ENCODE measurements at places on chromosomes 3 and 15. TPM values are rescaled to one million over a fixed set of nuclear protein-coding genes. Genes with fewer than 3 reads are reported as not detected.

- H3K4me1 ChIP-seq: peaks cover 9% of the 10 kb centered on the region
- H3K4me3 ChIP-seq: no peak overlapping the region
- H3K36me3 ChIP-seq: no peaks in the 10 kb centered on the region
- no peak overlapping the region for H3K27ac ChIP-seq
Measured at GRCh38 chr3:30477149-30477921, 129.1 kb upstream of the TGFBR2 start.

DNA sequence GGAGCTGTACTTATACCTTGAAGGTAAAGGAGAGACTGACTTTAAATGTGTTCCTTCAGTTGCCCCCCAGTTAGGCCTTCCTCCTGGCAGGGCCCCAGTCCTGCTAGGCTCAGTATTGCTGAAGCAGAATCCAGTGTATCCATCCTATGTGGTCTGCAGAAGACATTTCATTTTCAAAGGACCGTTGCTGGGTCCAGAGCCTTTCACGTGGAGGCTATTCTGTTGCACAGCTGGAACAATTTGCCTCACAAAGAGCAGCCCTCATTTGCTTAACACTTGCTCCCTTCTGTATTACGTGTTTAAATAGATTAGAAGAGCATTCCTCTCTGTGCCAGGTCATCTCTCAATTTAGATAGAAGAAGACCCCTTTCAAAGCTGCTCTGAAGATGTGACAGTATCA lies 78.9 kb upstream of the CFAP20DC start:
- DNase-seq: no peak
- no peaks in the 10 kb centered on the region for H3K36me3 ChIP-seq
- H3K27me3 ChIP-seq: no peaks in the 10 kb centered on the region
- H3K27ac ChIP-seq: peak overlapping the region; percentile 14
- H3K4me3 ChIP-seq: no peak overlapping the region
- H3K4me1 ChIP-seq: no peaks in the 10 kb centered on the region

Gene C3orf70
- total RNA-seq: 5.8 TPM

Gene CCDC14
- 121 TPM for total RNA-seq

DNA sequence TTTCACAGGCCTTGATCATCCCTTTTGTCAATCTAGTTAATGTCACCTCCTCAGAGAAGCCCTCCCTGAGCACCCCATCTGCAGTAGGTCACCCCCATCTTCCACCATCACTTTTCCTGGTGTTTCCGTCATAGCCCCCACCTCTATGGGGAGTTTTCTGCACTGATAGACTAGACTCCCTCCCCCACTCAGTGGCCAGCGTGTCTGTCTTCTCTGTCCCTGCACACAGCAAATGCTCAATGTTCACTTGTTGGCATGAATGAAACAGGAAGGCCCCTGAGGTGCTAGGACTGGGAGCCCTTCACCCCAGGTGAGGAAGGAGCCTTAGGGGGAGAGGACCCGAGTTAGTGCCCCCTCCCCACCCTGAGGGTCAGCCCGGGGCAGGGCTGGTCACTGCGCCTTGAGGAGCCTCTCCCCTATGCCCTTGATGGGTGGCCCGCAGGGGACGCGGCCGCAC lies 15.8 kb upstream of the FANCD2 start:
- H3K36me3 ChIP-seq: no peaks in the 10 kb centered on the region
- peak overlapping the region; percentile 65 for H3K4me3 ChIP-seq
- peak overlapping the region; percentile 20 for H3K27ac ChIP-seq

DNA sequence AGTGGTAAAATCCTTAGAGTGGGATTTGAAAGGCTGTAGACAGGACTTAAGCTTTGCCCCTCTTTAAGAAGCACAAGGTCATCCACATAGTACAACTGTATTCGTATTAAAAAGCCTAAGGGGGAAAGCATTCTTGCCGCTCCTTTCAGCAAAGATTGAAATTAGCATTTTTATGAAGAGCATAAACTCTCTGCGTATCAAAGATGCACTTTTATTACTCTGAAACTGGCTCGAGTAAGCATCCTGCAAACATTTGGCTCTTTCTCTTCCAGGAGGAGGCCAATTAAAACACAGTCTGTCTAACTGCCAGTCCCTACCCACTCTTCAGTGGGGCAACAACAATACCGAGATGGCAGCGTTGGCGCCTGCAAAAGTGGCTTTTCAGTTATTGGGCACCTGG lies 192.5 kb upstream of the TPRG1 start:
- no peak for DNase-seq
- H3K4me3 ChIP-seq: no peak overlapping the region
- H3K27ac ChIP-seq: no peak overlapping the region
- no peaks in the 10 kb centered on the region for H3K36me3 ChIP-seq

Gene ERICH6
- total RNA-seq: not detected

DNA sequence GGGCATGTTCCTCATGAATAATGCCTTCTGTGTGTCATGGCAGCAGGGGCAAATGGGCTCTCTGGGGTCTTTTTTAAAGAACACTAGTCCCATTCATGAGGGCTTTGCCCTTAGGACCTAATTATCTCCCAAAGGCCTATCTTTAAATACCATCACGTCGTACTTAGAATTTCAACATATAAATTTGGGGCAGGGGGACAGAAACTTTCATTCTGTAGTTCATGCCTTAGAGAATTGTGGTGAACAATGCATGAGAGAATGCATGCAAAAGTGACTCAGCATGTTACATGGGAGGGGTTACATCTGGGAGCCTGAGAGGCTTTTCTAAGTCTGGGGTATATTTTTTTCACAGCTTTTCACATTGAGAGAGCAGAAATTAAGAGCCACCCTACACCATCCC lies 208.5 kb upstream of the ROPN1 start:
- H3K27me3 ChIP-seq: no peaks in the 10 kb centered on the region
- no peaks in the 10 kb centered on the region for H3K36me3 ChIP-seq
- H3K4me1 ChIP-seq: peaks cover 4% of the 10 kb centered on the region

DNA sequence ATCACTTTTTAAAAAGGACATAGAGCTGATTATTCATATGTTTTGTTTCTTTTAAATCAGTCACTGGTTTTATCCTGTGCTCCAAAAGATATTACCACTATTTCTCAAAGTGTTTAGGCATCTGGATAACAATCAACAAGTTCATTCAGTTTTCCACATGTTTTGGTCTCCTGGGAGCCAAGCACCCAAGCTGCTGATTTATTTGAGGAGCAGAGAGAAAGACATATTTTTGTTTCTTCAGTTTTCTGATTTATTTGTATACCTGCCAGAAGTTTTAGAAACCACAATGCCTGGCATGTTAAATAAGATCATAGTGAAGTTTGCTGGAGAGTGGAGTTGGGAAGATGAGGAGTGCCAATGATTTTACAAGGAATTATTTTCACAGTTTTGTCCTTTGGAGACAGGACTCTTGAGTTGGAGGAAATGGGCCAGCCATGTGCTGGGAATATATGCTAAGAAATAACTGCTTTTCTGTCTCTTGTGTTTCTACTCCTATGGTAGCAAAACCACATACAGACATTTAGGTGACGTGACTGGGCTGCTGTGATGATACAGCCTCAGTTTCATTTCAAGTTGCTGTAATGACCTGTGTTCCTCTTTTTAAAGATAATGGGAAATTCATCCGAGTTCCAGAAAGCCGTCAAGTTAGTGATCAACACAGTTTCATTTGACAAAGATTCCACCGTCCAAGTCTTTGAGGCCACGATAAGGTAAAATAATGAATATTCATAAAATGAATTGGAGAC lies 11.7 kb downstream of the EDEM1 start:
- no peak overlapping the region for H3K27ac ChIP-seq
- peaks cover 8% of the 10 kb centered on the region for H3K4me1 ChIP-seq
- no peak overlapping the region for H3K4me3 ChIP-seq
- H3K36me3 ChIP-seq: peaks cover 33% of the 10 kb centered on the region
- H3K27me3 ChIP-seq: no peaks in the 10 kb centered on the region

Gene FMN1
- 0.41 TPM for total RNA-seq

- DNase-seq: no peak
- H3K36me3 ChIP-seq: peaks cover 3% of the 10 kb centered on the region
- H3K27ac ChIP-seq: peak overlapping the region; percentile 95
- H3K27me3 ChIP-seq: no peaks in the 10 kb centered on the region
Measured at GRCh38 chr3:100002599-100003350, 111.5 kb downstream of the FILIP1L start.

DNA sequence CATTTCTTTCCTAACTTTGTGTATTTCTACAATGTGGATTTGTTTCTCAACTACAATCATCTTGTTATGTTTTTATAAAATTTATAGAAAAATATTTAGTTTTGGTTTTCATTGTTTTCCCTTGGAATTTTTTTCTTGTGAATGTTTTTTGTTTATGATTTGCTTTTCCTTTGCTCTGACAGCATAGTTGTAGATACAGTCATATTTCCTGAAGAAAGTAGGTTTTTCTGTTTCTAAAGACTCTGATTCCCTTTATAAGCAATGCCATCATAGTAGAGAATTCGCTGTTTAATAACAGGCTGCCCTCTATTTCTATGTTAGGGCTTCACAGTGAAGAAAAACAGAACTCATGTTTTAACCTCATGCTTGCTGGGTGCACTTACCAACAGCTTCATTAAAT lies 482.3 kb downstream of the ZBBX start:
- no peaks in the 10 kb centered on the region for H3K4me1 ChIP-seq
- H3K4me3 ChIP-seq: no peak overlapping the region
- H3K36me3 ChIP-seq: no peaks in the 10 kb centered on the region
- H3K27ac ChIP-seq: no peak overlapping the region
- no peaks in the 10 kb centered on the region for H3K27me3 ChIP-seq
- no peak for DNase-seq

Gene BFSP2
- not detected for total RNA-seq

- no peaks in the 10 kb centered on the region for H3K36me3 ChIP-seq
- peaks cover 55% of the 10 kb centered on the region for H3K4me1 ChIP-seq
- H3K27ac ChIP-seq: no peak overlapping the region
- H3K27me3 ChIP-seq: no peaks in the 10 kb centered on the region
- no peak for DNase-seq
Measured at GRCh38 chr3:139560411-139560810, 20.9 kb upstream of the RBP1 start.

- no peak for DNase-seq
- H3K4me3 ChIP-seq: no peak overlapping the region
- H3K4me1 ChIP-seq: no peaks in the 10 kb centered on the region
- peaks cover 9% of the 10 kb centered on the region for H3K36me3 ChIP-seq
- H3K27me3 ChIP-seq: no peaks in the 10 kb centered on the region
- H3K27ac ChIP-seq: no peak overlapping the region
Measured at GRCh38 chr15:35281515-35281914, 196.4 kb upstream of the NANOGP8 start.

Gene FANCD2OS
- total RNA-seq: not detected

Gene ROBO2
- 83.8 TPM for total RNA-seq

DNA sequence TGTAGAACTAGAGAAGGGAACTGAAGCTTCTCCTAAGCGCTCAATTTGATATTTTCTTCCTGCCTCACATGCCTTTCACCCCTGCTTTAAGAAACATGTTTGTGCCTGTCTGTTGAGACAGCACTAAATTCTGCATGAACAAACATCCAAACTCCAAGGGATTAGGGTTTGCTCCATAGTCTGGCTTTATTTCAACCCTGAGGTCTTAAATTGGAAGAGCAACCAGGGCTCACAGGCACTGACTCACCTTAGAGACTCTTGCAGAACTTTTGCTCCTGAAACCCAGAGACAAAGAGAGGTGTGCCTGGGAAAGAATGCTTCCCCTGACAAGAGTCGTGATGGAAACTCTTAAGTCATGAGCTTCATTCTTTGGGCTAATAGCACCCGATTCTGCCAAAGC lies 393.9 kb upstream of the MCTP2 start:
- no peak overlapping the region for H3K4me3 ChIP-seq
- no peak overlapping the region for H3K27ac ChIP-seq
- no peaks in the 10 kb centered on the region for H3K4me1 ChIP-seq
- H3K27me3 ChIP-seq: no peaks in the 10 kb centered on the region

GRCh38 chr3:156676768-156677479 lies 2.5 kb downstream of the TIPARP start:
- H3K4me1 ChIP-seq: peaks cover 48% of the 10 kb centered on the region
- H3K36me3 ChIP-seq: peaks cover 20% of the 10 kb centered on the region

- DNase-seq: no peak
- H3K27me3 ChIP-seq: no peaks in the 10 kb centered on the region
- no peaks in the 10 kb centered on the region for H3K4me1 ChIP-seq
- no peak overlapping the region for H3K4me3 ChIP-seq
- H3K27ac ChIP-seq: no peak overlapping the region
Measured at GRCh38 chr3:13134879-13135206, 61.6 kb upstream of the IQSEC1 start.

DNA sequence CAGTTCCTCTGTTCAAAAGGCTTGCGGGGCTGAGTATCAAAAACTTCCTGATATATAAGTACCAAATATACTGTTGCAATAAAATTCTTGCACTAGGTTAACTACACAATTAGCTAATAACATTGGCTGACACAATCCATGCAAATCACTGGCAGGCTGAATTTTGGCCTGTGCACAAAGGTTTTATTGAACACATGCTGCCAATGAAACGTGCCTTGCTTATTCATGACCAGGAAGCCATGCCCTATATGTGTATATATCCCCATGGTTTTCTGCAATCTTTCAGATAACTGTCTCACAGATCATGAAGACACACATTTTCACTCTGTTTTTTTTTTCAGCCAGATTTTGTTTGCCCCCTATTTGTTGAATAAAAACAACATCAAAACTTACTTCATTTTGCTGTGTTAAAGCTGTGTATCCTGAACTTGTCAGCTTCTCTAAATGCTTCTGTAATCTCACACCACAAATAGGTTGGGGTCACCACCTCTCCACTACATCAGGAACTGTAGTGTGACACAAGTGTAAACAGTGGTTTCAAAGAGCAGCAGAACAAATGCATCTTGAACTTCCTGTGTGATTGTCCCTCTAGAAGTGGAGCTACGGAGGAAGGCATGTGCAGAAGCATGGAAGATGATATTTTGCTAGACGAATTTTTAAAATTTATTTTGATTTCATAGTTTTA lies 920.7 kb upstream of the NR2F2 start:
- no peak overlapping the region for H3K27ac ChIP-seq
- DNase-seq: no peak
- H3K36me3 ChIP-seq: no peaks in the 10 kb centered on the region
- H3K4me1 ChIP-seq: peaks cover 9% of the 10 kb centered on the region

- no peak overlapping the region for H3K27ac ChIP-seq
- H3K4me3 ChIP-seq: no peak overlapping the region
Measured at GRCh38 chr3:99789011-99789721, 28.5 kb upstream of the CMSS1 start.

Gene OSTN
- 0.11 TPM for total RNA-seq

- H3K36me3 ChIP-seq: peaks cover 2% of the 10 kb centered on the region
- H3K27me3 ChIP-seq: peaks cover 24% of the 10 kb centered on the region
- no peak overlapping the region for H3K27ac ChIP-seq
- DNase-seq: no peak
- peaks cover 21% of the 10 kb centered on the region for H3K4me1 ChIP-seq
- H3K4me3 ChIP-seq: peak overlapping the region; percentile 53
Measured at GRCh38 chr15:62058327-62059028, 1.8 kb downstream of the VPS13C start.

- H3K4me1 ChIP-seq: no peaks in the 10 kb centered on the region
- no peak for DNase-seq
- H3K27ac ChIP-seq: no peak overlapping the region
- no peaks in the 10 kb centered on the region for H3K27me3 ChIP-seq
- no peak overlapping the region for H3K4me3 ChIP-seq
Measured at GRCh38 chr3:196063049-196063448, 18.8 kb downstream of the TFRC start.

Gene MINDY2
- 27.1 TPM for total RNA-seq

Gene CCDC54
- not detected for total RNA-seq

Gene GABRG3
- total RNA-seq: 0.24 TPM

GRCh38 chr15:81026836-81027599 lies 26.3 kb downstream of the TLNRD1 start:
- no peak overlapping the region for H3K4me3 ChIP-seq
- peaks cover 5% of the 10 kb centered on the region for H3K27me3 ChIP-seq
- no peak for DNase-seq
- H3K36me3 ChIP-seq: peaks cover 1% of the 10 kb centered on the region
- H3K4me1 ChIP-seq: peaks cover 1% of the 10 kb centered on the region

Gene TM4SF4
- total RNA-seq: 314 TPM
